Activated naive CD4-positive, alpha-beta T cell (primary cell): ENCODE measurements at places on chromosomes 3 and 15.

- DNase-seq, result no peak
Observed at GRCh38 chr15:56719021-56719612, 14.2 kb downstream of the ZNF280D start.

- DNase-seq, result no peak
Observed at GRCh38 chr3:158471639-158472294, 99.2 kb upstream of the MLF1 start.

- DNase-seq, result no peak
Observed at GRCh38 chr3:106255870-106256248, 387.0 kb upstream of the CBLB start.

DNA sequence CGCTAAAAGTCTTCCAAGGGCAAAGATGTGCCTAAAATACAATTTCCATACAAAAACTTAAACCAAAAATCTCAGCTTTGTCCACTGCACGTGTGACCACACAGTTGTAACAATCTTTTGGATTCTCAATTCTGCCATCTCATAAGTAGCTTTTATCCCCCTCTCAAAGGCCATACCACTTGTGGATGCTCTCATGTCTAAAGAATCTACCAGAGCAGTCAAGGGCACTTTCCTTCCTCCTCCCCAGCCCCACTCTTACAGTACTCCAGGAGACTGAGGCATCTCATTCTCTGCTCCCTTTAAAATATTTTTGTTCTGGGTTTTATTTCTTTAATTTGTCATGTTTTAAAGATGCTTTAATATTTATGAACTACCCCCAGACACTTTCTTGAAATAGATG lies 102.3 kb upstream of the PFN2 start:
- DNase-seq, result no peak

GRCh38 chr3:13648060-13649001 lies 99.4 kb downstream of the FBLN2 start:
- DNase-seq, result peak; percentile 58

GRCh38 chr15:98289747-98290146 lies 329.2 kb downstream of the ARRDC4 start:
- DNase-seq, result no peak

DNA sequence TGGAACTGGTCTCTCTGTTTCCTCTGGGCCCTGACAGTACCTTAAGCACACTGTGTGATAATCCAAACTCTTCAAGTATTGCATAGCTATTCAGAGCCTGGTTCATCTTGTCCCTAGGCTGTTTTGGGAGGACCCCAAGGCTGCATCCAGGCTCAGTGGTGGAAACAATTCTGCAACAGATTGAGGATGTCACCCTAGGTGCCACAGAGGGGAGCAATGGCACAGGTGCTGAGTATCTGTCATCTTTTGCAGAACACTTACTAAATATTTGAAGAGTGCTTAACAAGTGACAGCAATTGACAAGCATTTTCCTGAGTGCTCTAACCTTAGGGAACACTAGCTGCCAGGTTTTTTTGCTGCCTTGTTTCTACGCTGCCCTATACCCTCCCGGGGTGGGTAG lies 27.8 kb downstream of the STARD5 start:
- DNase-seq, result no peak

DNA sequence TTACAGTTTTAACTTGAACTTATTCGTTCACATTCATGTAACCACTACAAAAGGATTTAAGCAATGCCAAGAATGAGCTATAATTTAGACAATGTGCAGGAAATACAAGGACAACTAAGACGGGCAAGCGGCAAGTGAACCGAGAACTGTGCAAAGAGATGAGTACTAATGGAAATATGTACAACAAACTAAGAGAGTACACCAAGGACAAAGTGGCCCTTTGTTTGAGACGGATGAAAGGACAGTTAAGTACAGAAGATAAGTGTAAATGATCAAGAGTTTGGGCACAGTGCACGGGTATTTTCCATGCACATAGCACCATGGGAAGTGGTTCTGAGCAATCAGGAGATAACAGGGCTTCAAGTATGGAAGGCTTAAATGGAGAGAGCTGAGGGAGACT lies 281.7 kb downstream of the ROBO2 start:
- DNase-seq, result no peak

- no peak for DNase-seq
Observed at GRCh38 chr3:31275038-31275572, 257.6 kb upstream of the STT3B start.

DNA sequence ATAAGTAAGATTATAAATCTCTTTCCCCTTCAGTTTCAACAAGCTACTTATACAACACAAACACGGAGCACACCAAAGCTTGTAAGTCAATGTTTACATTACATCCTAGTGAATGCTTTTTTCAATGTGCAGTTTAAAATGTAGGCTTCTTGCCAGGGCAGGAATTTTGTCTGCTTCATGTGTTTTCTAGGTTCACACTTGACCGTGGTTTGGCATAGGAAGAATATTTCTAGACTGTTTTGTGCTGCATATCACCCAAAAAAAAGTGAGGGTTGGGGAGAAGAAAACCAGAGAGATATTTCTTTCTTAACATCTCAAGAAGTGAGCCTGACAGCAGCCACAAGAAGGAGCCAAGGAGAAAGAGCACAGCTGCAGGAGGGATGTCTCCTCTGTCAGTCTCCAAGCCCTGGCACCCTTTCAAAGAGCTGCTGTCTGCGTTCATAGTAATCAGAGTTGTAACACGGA lies 255.8 kb downstream of the MEIS2 start:
- no peak for DNase-seq

DNA sequence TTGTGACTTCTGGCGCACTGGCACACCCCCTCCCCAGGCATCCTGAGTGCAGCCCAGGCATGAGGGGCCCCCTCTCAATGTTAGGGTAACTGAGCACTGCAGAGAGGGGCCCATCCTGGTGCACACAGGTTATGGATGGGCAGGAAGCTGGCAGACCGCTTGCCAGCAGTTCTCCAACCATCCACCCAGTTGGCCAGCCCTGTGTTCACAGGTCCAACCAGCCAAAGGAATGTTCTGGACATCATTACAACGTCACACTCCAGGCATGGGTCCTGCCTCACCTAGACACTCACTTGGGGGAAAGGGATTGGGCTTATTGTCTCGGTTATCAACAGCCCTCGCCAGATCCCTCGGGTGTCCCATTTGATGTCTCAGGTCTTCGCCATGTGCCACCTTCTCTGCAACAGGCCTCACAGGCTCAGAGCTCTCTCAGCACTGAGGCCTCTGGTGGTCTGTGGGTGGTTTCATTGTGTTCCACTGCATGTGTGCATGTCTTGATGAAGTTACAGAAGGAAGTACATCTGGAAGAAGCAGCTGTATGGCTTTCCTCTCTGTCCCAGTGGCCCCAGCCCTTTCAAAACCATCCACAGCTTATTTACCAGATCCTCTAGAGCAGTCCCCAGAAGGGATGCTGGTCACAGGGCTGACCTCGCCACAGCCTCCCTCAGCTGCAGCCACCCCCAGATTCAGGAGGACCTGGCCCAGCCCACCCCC lies 23.7 kb downstream of the ADCY5 start:
- DNase-seq, result no peak

- no peak for DNase-seq
Observed at GRCh38 chr3:191985691-191986090, 524.7 kb downstream of the PYDC2 start.
